ENCODE measurements at places on chromosomes 1 and 21. TPM values are rescaled to one million over a fixed set of nuclear protein-coding genes. Genes with fewer than 3 reads are reported as not detected.

The PYGO2 gene
- total RNA-seq = 34.4 TPM

- peak; percentile 32 for DNase-seq
Measured at GRCh38 chr21:15543473-15543872, 186.3 kb upstream of the USP25 start.

The ADGRB2 gene
- 0.45 TPM for total RNA-seq

The SH2D1B gene
- total RNA-seq = not detected

GRCh38 chr1:64986903-64987871 lies 20.8 kb upstream of the JAK1 start:
- no peak for DNase-seq

The SLC44A5 gene
- not detected for total RNA-seq

DNA sequence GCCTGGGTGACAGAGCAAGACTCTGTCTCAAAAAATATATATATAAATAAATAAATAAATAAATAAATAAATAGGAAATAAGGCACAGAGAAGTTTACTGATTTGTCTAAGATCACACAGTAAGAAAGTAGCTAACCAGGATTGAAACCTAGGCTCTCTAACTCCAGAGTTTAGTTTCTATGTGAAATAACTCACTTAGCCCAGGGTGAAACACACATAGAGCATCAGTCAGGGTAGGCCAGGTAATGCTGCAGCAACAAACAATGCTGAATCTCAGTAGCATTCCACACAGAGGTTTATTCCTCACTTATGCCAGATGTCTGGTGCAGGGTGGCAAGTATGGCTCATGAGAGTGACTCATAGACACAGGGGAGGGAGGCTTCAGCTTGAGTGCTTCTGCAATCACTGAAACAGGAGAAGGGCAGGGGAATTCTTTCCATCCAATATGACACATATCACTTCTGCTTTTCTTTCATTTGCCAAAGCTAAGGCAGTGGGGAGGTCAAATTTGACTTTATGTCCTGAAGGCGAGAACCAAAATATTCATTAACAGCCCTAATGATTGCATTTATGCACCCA lies 37.1 kb upstream of the KANK4 start:
- DNase-seq = no peak

The OR2L2 gene
- 0.07 TPM for total RNA-seq

DNA sequence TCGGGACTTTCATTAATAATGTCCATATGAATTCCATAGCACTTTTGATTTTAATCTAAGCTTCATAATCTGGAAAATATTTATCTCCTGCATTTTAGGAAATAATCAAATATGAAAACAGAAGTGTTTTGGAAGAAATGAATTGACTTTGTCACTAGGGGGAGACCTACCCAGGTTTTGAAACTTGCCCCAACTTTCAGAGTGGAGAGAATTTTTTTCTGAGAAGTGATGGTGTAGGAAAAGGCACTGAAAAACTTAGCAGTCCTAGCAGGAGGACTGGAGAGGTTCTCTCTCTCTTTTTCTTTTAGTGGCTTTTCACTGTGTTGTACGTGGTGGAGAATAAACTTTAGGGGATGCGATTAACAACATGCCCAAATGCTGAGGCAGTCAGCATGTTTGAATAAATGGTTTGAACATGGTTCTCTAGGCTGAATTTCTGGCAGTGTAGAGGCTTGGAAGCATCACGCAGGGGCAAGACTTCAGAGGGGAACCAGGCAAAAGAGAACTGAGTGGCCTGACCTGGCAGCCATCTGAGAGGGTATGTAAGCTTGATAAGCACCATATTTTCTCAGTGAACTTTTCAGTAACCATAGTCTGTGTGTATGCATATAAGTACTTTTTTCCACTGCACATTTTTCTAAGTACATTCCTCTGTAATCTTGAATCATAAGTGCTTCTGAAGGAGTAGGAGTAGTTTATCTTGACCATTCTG lies 68.3 kb upstream of the NEK7 start:
- DNase-seq = peak; percentile 68

DNA sequence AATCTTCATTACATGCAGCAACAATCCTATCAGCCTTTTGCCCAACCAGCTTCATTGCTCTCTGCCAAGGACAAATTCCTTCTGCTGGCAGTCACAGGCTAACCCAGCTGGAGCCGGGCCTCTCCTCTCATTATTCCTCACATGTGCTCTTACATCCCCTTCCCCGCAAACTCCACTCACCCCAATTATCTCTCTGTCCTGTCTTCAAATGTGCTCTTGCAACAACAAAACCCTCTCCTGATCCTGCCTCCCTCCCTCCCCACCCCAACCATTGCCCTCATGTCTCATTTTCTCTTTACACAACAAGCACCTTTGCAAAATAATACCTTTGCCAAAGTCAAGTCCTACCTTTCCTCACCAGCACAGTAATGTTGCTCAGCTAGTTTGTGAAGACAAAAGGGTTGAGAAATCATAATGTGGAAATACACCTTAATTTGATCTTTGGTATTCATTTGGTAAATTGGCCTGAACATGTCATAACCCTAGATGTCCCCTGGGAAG lies 36.0 kb upstream of the DHCR24 start:
- no peak for DNase-seq

DNA sequence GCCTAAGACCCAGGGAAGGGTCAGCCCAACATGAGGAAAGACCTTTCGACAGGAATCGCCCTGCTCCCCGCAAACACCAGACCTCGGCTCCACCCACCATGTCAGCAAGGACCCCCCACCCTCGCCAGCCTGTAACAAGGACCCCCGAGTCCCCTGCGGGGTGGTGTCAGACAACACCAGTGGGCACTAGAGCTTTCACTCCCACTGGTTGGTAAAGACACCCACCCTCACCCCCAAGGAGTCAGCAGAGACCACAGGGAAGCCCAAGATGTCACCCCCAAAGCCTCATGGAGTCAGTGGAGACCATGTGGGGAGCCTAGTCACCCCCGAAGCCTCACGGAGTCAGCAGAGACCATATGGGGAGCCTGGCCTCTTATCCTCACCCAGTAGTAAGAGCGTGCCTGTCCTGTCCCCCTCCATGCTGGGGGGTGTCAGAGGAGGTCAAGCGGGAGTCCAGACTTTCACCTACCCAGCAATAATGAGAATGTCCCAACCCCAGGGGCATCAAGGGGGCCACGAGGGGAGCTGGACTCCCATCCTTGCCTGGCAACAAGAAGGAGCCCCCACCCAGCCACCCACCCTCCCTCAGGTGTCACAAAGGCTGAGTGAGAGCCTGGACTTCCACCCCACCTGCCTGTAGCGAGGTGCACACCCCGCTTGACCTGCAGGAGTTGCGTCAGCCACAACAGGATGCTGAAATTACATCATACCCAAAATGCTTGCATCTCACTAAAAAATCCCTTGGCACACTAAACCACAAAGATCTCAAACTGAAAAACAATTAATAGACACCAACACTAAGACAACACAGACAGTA lies 24.8 kb downstream of the SLC19A1 start:
- DNase-seq = peak; percentile 72

DNA sequence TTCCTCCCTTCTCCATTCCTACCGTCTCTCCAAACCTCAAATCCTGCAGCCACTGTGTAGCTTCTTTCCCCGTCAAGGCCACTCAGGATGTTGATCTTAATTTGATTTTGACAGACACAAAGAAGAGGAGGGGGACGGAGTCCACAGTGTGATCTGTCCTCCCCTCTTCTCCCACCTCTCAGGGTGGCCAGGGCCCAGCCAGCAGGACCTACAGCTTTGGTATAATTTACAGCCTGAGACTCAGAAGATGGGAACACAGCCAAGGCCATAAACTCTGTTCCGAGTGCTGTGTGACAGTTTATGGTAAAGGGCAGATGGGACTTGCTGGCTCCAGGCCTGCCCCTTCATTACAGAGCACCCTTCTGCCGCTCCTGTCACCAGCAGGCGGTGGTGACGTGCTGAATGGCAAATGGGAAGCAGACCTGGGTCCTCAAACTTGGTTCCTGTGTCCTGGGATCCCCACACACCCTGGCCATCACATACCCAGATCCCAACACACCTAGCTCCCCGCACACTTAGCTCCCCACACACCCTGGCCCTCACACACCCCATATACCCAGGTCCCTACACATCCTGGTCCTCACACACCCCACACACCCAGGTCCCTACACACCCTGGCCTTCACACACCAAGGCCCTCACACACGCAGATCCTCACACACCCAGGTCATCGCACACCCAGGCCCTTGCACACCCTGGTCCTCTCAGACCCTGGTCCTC lies 71.6 kb downstream of the CD2 start:
- DNase-seq = no peak

GRCh38 chr21:45006536-45007095 lies 66.8 kb downstream of the SLX9 start:
- no peak for DNase-seq

GRCh38 chr1:52296345-52296744 lies 69.7 kb downstream of the CC2D1B start:
- DNase-seq = peak; percentile 60

GRCh38 chr1:168148916-168149315 lies 12.2 kb upstream of the GPR161 start:
- no peak for DNase-seq

- no peak for DNase-seq
Measured at GRCh38 chr1:76585980-76586674, 281.2 kb upstream of the ST6GALNAC5 start.

GRCh38 chr1:162885265-162885664 lies 24.3 kb upstream of the CCDC190 start:
- no peak for DNase-seq

- no peak for DNase-seq
Measured at GRCh38 chr1:171345536-171345935, 31.6 kb downstream of the FMO4 start.

The GIPC2 gene
- total RNA-seq = not detected

GRCh38 chr1:182347019-182347418 lies 44.6 kb downstream of the GLUL start:
- no peak for DNase-seq

DNA sequence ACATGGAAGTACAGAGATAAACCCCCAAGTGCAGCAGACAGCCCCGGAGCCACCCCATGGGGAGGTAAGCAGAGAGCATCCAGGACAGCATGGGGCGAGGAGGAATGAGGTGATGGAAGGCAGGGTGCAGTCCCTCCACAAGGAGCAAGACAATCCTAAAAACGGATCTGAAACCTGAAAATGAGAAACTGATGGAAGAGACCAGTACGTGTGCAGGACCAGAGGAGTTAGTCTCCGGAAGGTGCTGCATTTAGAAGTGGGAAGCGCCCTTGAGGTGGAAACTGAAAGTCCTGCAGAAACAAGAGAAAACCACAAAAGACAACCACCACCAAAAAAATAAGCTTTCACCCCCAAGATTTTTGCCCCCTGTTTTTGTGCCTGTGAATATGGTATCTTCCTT lies 17.4 kb upstream of the DDOST start:
- DNase-seq = peak; percentile 78

DNA sequence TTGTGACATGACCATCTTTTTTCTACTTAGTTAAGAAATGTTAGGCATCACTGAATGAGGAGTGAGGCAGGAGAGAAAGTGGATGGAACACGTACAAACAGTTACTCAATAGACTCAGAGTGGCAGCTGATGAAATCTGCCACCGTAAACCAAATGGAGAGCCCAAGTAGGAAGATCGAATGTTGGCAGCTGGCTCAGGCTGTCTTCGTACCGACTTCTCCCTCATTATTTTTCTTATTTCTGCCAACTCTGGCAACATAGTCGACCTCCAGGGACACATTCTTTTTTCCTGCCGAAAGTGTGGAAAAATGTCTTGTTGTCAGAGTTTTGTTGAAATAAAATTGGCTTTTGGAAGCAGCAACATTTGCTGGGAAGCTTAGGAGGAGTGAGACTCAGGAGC lies 143.3 kb downstream of the GREM2 start:
- DNase-seq = no peak

DNA sequence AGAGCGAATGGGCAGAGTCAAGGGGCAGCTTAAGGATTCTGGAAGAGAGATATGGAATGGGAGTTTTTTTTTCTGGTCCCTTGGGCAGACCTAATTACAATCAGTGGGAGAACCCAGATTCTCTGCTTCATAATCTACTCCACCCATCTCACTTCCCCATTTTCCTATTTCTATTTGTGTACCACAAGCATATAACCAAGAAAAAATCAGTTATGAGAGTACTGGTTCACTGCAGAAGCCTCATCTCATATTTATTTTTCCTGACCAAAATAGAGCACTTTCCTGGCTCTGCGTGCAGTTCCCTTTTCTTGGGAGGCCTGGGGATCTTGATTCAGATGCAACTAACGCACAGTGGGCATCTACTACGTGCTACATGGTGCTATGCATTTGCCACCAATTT lies 82.2 kb upstream of the SLFNL1 start:
- no peak for DNase-seq

GRCh38 chr1:226248091-226248490 lies 24.6 kb downstream of the MIXL1 start:
- no peak for DNase-seq
